AG09319 (cell line): ENCODE measurements at places on chromosomes 2 and 18.

GRCh38 chr2:202185156-202185555 lies 53.2 kb downstream of the SUMO1 start:
- no peak for DNase-seq

GRCh38 chr2:232076272-232076671 lies 114.8 kb downstream of the DIS3L2 start:
- no peak for DNase-seq

DNA sequence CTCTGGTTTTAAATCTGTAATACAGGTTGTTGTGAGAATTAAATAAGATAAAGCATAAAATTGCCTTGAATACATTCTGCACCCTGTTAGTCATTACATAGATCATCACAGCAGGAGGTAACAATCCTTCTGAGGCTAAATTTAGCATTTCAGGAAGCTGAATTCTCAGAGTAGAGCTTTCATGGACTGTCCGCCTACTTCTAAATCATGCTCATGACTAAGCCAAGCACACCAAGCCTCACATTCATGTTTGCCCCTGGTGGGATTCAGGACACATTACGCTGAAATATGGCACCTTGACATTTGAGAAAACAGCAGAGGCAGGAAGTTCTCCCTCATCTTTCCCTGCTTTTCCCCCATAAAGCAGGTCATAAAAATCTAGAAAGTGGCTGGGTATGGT lies 16.6 kb upstream of the PIK3C3 start:
- DNase-seq = no peak

DNA sequence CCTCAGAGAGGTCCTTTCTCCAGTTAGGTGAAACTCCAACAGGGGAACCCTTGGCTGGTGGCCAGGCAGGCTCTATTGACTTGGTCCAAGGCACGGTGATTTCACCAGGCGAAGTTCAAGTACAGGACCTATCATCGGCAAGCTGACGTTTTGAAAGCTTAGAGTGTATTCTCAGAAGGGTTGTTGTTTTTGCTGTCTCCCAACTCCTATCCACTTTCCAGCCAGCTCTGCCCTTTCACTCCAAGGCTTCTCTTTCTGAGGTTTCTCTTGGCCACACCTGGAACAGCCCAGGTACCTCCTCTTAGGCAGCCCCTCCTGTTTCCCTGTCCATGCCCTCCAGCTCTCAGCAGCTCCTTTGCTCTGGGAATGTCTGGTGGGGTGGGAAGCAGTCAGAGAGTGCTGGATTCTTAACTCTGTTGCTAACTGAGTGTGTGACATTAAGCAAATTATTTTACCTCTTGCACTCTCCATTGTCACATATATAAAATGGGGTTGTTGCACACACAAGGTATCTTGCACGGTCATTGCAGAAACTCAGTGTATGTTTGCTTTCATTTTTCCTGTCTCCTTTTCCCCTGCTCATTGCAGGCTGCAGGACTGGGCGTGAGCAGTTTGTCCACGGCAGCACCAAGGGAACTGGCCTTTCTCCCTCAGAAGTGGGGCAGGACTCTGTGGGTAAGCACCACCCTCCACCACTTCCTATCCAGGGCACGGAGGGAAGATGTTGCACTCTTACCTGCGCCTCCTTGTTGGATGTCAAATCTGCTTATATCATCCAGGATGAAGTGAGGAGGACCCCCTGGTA lies 30.2 kb downstream of the CAPN13 start:
- no peak for DNase-seq
